ENCODE measurements at places on chromosomes 5 and 9. TPM values are rescaled to one million over a fixed set of nuclear protein-coding genes. Genes with fewer than 3 reads are reported as not detected.

The FBP2 gene
- polyA plus RNA-seq, result 0.18 TPM

The NR2F1-AS1 gene
- polyA plus RNA-seq, result 54.4 TPM

The IFNA13 gene
- polyA plus RNA-seq, result not detected

The BDP1 gene
- polyA plus RNA-seq, result 46.0 TPM

The PGGT1B gene
- 35.9 TPM for polyA plus RNA-seq

The GADD45G gene
- 5.4 TPM for polyA plus RNA-seq

The EIF4E1B gene
- polyA plus RNA-seq, result not detected

The PPP1R2B gene
- polyA plus RNA-seq, result 0.21 TPM

The SLC28A3 gene
- 0.10 TPM for polyA plus RNA-seq

The CCDC171 gene
- 4.9 TPM for polyA plus RNA-seq
